Amniotic stem cell (primary cell): ENCODE measurements at places on chromosomes 4 and X.
A peak's percentile ranks its signal among the peaks of the same experiment; 100 is the strongest.

DNA sequence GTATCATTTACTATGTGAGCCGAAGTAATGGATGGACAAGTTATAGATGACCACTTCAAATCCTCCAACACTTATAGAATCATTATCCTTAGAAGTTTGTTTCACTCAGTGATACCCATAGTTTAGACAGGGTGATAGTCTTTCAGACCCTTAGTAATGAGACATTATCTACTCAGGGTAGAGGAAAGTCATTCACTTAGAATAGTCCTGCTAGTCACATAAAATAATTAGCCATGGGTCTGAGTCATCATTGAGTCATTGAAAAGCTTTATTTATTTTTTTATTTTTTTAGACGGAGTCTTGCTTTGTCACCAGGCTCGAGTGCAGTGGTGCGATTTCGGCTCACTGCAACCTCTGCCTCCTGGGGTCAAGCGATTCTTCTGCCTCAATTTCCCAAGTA is 321.7 kb upstream of the FSTL5 start:
- no peak for DNase-seq

GRCh38 chr4:111797455-111798163 is 347.6 kb upstream of the FAM241A start:
- DNase-seq = no peak

GRCh38 chr4:109821185-109821584 is 5.6 kb downstream of the GAR1 start:
- DNase-seq = no peak

DNA sequence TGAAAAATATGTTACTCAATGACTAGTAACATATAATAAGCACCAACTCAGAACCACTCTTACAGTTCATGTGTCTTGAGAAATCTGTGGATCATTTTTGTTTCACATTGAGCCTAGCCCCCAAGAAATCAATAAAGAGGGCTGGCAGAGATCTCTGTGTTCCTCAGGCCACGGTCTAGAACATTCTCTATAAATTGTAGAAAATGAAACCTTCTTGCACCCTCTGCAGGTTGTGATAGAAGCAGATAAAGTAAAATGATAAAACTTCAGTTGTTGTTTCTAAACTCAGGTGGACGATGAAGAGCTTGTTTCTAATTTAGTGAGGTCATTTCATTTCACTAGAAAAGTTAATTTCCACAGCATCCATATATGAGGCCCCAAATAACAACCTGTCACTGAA is 182.7 kb downstream of the KIT start:
- DNase-seq = no peak

DNA sequence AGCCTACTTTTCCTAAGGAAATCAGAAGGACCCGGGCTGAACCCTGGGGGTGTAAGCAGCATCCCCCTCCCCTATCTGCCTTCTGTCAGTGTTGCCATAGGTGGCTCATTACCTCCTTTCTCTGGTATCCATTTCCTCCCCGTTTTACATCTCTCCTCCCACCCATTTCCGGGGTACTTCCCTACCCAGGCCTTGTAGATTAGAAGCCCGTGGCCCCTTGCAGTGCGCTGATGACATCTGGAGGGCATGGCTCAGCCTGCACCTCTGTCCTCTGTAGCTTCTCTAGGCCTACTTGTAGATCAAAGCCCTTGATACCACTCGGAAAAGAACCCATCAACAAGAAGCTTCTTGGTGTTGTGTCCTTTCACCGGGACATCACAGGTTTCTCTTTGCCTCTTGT is 71.8 kb downstream of the NBDY start:
- no peak for DNase-seq

- DNase-seq = no peak
Measured at GRCh38 chr4:77593101-77593500, 12.5 kb upstream of the CXCL13 start.

DNA sequence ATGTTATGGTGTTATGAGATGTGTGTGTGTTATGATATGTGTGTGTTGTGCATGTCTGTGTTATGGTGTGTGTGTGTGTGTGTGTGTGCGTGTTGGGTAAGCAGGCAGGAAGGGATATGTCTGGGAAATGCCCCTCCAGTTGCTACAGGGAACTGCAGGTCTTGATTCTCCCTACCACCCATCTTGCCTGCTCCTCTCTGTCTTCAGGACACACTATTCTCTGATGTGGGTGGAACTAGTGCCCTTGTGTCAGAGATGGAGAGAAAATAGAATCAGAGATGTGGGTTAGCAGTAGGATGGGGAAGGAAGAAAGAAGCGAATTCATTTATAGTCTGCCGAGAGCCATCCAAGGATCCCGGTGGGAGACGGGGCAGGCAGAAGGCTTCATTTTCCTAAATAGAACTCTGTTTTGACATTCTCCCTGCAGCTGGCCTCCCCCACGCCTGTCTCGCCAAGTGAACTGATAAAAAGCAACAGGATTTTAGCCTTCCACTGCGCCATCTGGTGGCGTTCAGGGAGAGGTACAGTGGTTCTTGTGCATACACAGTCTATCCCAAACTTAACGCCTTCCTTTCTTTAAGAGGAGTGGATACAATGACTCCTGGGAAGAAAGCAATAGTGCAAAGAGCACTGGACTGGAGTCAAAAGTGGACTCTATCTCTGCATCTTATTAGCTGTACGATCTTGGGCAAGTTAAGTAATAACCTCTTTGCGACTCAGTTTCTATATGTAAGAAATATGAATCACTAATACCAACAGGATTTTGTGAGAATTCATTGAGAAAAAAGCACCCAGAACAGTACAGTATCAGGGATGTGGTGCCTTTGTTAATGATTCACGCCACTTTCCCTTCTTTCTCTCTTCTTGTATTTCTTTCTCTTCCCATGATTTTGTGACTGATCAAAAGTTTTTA is 14.1 kb upstream of the MGST2 start:
- peak; percentile 45 for DNase-seq
